ENCODE measurements at places on chromosomes 2 and 18. TPM values are rescaled to one million over a fixed set of nuclear protein-coding genes. Genes with fewer than 3 reads are reported as not detected.

GAREM2 gene
- 1.9 TPM for polyA plus RNA-seq

SAG gene
- not detected for polyA plus RNA-seq

B3GNT2 gene
- polyA plus RNA-seq = 14.1 TPM

CARF gene
- 2.8 TPM for polyA plus RNA-seq

GRCh38 chr2:182048621-182049020 is 63.0 kb downstream of the PPP1R1C start:
- no peak for DNase-seq

Measured in right cardiac atrium (tissue), 5 donors.